Stimulated activated CD4-positive, alpha-beta T cell treated with anti-CD3 and anti-CD28 coated beads, Interleukin-12 subunit alpha, Interleukin-12 subunit beta, amount 100 ng/mL, for 24 hours (primary cell): ENCODE measurements at places on chromosomes 5 and 9.

GRCh38 chr9:9283159-9283986 is 1329.4 kb downstream of the PTPRD start:
- DNase-seq, result no peak

DNA sequence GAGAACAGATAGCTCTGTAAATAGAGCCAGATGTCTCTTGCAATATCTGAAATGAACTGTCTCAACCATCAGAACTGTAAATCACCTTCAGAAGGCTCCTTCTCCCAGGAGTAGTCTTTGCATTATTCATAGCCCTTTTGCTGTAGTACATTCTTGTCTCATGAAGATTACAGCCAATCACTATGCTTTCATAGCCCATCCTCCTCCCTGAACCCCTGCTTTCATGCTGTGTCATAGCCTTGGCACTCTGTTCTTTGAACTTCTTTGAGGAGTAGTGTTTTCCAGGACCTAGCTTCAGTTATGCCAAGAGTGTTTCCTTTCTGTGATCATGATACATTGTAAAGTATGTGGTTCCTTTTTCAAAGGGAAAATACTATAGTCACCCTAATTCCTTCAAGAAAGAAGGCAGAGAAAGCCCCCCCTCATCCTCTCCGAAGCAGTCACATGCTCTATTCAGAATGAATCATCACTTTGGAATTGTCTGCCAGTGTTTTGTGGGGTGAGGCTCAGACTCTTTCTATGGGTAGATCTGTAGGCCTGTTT is 61.1 kb downstream of the GRIA1 start:
- no peak for DNase-seq

DNA sequence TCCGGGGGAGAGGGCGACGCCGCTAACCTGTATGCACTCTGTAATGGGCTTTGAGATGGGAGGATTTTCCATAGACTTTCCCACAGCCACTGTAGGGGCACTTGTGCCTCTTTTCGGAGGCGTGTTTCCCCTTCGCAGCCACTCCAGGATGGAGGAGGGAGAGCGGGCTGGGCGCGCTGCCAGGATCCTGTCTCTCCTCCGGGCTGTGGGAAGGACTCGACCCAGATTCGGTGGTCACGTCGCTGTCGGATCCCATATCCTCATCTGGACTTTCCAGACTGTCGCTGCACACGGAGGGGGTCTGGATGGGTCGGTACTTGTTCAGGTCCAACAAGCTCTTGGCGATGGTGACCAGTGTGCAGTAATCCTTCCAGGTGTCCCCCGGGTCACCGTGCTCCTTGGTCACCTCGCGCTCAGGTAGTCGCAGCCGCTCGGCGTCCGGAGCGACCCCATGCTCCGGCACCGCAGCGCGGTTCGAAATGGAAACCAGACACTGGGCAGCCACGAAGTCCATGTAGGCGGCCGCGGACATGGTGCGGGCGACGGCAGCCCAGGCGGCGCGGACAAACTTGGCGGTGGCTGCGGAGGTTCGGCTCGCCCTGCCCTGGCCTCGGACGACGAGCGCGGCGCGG is 1.5 kb downstream of the KLF9 start:
- DNase-seq, result no peak

DNA sequence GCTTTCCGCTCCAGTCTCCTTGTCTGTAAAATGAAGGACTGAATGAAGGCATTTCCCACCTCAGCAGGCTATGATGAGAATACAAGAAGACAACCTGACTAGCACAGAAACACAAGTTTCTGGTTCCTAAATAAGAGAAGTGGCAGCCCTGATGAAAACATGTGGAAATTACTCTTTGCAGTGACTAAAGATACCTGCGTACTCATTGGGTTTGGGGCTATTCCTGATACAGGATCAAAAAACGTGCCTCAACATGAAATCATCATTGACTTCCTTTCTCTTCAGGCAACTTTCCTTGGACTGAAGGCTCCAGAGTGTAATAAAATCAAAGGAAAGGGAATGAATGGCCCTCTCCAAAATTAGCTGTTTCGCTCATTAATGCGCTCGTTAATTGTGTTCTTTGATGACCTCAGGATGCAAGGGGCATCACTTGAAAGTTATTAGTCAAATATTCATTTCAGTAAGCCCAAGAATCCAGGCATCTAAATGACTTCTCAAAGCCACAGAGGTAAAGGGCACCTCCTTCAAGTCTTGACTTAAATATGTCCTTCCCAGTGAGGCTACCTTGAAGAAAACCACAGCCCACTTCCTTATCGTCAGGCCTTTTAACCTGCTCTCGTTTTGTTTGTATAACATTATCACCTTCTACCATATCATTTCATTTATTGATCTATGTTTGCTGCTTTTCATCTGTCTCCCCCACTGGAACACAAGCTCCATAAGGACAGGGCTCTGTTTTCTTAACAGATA is 68.9 kb downstream of the RASEF start:
- DNase-seq, result no peak

- no peak for DNase-seq
Observed at GRCh38 chr9:133355881-133356357, 368 bp downstream of the SURF1 start.

DNA sequence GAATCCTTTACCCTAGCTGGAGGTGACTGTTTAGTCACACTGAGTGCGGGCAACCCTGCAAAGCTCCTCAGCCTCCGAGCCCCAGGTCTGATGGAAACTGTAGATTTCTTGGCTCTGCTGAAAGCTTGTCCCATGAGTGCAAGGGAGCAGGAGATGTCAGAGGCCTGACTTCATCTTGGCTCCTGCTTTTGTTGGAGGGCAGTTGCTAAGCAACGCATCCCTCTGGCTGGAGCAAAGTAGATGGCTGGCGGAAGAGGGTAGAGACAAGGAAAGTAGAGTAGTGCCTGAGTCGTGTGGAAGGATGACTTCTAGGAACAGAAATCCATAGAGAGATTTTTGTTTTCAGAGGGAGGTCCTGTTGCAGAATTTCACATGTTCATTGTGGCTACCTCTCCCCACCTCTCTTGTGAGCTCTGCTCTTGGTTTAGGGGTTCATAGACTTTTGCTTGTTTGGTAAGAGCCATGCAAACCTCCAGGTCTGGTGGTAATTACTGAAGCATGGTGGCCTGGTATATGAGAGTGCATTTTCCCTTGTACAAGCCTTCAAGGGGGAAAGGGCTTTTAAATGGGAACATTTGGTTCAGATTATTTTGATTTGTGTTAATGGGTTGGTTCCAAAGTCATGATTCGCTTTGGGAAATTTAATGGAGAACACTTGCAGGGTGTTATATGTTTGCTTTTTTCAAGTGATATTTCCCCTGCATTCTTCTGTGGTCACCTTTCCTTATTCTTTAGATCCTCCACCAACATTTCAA is 71.5 kb downstream of the ARHGAP26 start:
- DNase-seq, result no peak

GRCh38 chr9:134554373-134555093 is 87.1 kb upstream of the COL5A1 start:
- DNase-seq, result no peak

DNA sequence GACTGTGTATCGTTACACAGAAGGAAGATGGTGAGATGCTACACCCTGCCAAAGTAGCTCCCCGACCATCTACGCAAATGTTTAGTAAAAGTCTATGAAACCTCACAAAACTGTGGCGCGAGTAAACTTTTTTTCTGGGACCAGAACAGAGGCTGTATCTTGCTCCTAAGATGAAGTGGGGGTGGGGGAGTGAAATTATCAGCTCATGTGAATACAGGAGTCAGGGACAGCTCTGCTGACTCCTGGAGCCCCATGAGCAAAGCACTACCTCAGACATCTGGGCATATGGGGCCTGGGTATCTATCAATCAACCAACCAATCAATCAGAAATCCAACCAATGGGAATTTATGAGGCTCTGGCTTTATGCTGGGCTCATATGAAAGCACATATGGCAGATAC is 138.6 kb upstream of the RANBP3L start:
- no peak for DNase-seq
